ENCODE measurements at places on chromosomes 2 and 18. TPM values are rescaled to one million over a fixed set of nuclear protein-coding genes. Genes with fewer than 3 reads are reported as not detected.

Gene LYPD1
- total RNA-seq, result 34.5 TPM

Gene GBX2
- total RNA-seq, result not detected

Gene RBKS
- 1.3 TPM for total RNA-seq

Gene KHK
- 1.3 TPM for total RNA-seq

Gene REG3A
- not detected for total RNA-seq

Gene COL3A1
- total RNA-seq, result 3,024 TPM

Gene TMEM182
- 1.3 TPM for total RNA-seq

Gene UGT1A3
- total RNA-seq, result not detected

Gene PLCD4
- 2.2 TPM for total RNA-seq

Gene C18orf63
- not detected for total RNA-seq

Gene GPR39
- total RNA-seq, result 3.2 TPM

Gene RNF125
- total RNA-seq, result under 0.01 TPM

Gene OSGEPL1
- 7.4 TPM for total RNA-seq

Gene LOXL3
- total RNA-seq, result 9.9 TPM

All from fibroblast of villous mesenchyme (primary cell).